ENCODE measurements at places on chromosomes 1 and 21.

DNA sequence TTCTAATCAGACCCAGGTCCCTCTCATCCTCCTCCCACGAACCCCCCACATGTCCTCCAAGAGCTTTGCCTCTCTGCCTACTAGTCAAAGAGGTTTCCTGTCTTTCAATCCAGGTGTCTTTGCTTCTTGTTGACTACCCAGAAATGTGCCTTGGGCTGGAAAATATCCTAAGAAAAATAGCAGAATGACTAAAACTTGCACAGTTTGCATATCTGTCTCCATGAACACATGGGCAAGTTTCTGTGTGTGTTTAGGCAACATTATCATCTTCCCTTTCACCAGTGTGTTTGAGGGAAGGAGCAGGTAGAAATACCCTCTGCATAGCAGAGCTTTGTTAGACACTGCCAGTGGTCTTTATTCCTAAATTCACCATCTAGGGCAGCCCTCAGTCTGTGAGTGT lies 1.5 kb downstream of the C1orf116 start:
- no peak for DNase-seq

DNA sequence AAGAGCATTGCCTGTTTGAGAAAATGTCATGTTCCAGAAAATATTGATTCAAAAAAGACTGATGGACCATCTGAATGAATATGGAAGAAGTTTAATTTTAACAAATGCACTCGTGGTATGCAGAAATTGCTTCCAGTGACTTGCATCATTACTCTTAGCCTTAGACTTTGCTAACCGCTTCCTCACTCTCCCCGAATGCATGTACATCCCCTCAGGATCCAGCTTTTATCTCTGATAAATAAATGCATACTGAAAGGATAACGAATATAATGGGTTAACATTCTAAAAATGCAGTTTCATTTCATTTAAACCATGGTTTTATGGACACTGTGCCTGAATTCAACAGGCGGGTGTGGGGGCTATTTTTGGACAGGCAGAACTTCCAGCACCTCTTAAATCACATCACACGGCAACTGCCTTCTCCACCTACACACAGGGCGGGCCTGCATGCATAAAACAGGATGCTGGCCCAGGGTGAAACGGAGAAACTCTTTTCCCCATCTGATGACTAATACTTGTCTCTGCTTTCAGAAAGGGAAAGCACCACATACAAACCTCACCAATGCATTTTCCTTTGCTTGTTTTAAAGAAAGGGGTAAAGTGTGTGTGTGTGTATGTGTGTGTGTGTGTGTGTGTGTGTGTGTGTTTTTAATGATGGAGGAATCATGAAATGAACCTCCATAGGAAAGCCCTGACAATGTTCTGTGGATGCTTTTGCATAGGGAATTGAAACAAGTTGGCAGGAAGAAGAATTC lies 48.7 kb downstream of the SPAG17 start:
- DNase-seq = no peak

DNA sequence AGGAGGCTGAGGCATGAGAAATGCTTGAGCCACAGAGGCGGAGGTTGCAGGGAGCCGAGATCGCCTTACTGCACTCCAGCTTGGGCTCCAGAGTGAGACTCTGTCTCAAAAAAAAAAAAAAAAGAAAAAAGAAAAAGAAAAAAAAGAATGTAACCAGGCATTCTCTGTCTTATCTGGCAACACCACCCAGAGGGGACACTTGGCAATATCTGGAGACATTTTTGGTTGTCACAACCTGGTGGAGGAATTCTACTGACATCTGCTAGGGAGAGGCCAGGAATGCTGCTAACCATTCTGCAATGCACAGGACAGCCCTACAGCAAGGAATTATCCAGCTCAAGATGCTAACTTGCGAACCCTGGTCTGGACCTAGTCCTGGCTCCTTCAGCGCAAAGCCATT lies 2.3 kb upstream of the CNR2 start:
- no peak for DNase-seq

DNA sequence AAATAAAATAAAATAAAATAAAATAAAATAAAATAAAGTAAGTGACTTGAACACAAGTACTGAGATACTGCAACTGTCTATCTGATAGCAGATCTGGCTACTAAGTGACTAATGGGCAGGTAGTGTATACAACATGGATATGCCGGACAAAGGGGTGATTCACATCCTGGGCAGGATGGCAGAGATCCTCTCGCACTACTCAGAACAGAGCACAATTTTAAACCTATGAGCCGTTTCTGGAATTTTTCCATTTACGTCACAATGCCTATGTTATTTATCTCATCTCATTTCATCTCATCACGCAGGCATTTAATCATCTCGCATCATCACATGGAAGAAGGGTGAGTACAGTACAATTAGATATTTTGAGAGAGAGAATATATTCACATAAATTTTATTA lies 233.3 kb upstream of the COA6 start:
- no peak for DNase-seq

DNA sequence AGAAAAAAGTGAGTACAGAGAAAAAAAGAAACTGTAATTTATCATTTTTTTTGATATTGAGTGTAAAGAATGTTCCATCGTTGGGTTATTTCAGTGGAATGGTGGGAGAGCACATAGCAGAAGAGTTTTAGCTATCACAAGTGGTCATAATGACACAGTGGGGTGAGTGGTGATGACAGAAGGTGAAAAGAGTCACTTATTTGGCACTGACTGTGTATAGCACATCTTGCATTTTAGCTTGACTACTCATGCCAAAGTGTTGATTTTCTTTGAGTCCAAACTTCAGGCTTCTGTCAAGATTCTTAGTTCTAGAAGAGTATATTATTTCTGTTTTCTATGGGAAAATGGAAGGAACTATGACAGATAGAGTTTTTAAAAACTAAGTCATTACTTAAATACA lies 261.2 kb downstream of the GRIK1 start:
- DNase-seq = no peak

GRCh38 chr1:70360321-70360720 lies 5.8 kb upstream of the ANKRD13C start:
- no peak for DNase-seq

GRCh38 chr21:26199456-26199855 lies 28.9 kb upstream of the APP start:
- DNase-seq = no peak

- DNase-seq = no peak
Observed at GRCh38 chr1:156894711-156895454, 1.4 kb downstream of the PEAR1 start.

DNA sequence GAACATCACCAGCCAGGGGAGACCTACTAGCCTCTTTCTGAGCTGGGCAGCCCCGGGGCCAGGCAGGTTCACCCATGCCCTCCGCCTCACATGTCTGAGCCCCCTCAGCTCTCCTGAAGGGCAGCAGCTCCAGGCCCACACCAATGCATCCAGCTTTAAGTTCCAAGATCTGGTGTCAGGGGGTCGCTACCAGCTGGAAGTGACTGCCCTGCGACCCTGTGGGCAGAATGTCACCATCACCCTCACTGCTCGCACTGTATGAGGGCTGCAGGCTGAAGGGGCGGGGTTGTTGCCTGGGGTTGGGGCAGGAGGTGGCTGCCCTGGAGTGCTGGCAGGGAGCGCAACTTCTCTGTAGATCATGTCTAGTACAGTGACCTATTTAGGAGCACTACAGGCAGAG lies 8.5 kb upstream of the PTPN7 start:
- no peak for DNase-seq

GRCh38 chr1:8411803-8412182 lies 93.9 kb downstream of the SLC45A1 start:
- DNase-seq = no peak

DNA sequence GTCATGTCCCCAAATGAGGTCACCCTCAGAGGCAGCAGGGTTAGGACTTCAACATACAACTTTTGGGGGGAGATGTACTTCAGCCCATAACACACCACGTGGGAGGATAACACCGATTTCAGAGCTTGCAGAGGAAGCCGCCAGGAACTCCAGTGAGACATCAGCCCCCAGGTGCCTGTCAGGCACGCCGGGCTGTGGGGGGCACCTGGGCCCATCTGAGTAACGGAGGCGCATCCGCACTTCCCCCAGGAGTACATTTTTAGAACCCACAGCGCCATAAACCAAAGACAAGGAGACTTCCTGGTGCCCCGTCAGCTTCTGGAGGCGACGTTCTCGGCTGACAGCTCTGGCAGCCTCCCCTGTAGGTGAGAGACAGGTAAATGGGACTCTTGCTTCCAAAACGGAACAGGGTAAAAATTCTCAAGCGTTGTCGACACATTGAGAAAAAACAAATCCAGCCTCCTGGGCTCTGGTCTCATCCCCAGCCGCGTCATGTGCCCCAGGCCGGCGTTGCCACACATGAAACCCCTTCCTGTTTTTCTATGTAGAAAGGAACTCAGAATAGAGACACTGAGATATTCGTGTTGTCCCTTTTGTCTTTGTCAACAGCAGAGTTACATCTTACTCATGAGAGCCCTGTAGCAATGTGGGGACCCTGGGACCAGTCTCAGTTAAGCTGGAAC lies 93.3 kb downstream of the PDE9A start:
- no peak for DNase-seq

DNA sequence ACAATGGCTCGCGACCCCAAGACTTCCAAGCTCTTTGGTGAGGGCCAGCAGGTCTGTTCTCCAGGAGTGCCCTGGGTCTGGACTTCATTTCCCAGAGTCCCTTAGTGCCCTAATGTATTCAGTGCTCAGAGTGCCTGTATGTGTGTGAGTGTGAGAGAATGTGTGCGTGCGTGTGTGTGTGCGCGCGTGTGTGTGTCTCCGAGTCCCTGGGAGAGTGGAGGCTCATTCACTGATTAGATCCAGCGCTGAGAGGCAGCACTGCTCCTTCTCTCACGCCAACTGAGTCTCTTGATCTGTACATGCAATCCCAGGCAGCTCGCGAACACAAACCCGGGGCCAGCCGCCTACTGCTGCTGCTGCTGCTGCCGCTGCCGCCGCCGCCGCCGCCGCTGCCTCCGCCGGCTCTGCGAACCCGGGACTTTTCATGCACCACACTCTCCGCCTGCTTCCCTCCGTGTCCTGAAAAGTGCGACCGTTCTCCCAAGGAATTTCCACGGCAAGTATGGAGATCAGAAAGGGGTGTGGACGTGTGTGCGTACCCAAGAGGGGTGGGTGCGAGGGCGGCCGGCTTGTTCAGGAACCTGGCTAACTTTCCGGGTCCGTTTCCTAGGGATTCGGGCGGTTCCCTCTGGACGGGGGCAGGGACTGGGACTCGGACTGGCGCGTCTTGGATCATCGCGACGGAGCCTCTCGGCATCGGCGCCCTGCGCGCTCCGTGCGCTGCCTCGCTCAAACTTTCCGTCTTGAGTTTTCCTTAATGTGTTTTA lies at the start of gene RNF220:
Gene RNF220 (plus strand): TSS at position 225 of the 767 bp plus-strand sequence.
- peak; percentile 100 for DNase-seq

DNA sequence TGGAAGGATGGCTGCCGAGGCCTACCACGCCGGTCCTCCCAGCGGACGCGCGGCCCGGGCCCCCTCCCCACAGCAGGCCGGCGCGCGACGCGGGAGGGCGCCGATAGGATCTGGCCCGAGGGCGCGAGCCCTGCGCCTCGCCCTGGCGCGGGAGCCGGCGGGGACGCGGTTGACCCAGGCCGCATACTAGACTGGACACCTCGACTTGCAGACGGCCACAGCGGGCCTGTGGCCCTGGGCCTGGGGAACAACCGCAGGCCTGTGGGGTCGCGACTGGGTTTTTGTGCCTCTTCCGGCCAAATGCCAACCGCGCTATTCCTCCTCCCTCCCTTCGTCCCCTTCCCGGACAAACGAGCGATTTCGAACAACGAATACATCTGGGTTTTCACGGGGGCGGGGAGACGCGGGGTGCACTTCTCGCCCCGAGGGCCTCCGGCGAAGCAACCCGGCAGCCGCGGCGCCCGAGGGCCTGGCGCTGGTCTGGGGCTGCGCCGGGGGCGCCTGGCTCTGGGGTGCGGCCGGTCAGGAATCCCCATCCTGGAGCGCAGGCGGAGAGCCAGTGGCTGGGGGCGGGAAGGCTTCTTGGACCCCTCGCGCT lies 2.4 kb downstream of the NHLH2 start:
- peak; percentile 72 for DNase-seq

GRCh38 chr1:94970783-94971182 lies 43.9 kb upstream of the CNN3 start:
- DNase-seq = no peak

DNA sequence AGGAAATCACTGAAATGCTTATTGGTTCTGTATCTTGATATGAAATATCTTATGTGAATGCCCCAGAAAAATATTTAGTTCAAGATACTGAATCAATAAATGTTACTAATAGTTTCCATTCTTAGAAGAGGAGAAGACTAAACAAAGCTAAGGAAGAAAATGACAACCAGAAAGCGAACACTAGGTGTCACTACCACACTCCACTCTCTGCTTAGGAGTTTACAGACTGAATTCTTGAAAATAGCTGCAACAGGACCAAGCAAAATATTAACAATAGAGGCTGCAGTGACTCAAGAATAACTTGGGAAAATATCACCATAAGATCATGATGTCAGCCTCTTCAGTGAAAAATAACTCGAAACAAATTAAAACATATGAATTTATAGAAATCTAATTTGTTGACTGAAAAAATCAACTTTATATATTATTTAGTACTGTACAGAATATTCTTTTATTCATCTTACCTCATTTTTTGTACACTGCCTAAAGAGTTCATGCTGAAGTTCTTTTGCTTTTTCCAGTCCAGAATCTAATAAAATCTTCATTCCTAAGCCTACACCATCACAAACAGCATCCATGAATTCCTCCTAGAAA lies 61.6 kb downstream of the KIF14 start:
- DNase-seq = no peak

DNA sequence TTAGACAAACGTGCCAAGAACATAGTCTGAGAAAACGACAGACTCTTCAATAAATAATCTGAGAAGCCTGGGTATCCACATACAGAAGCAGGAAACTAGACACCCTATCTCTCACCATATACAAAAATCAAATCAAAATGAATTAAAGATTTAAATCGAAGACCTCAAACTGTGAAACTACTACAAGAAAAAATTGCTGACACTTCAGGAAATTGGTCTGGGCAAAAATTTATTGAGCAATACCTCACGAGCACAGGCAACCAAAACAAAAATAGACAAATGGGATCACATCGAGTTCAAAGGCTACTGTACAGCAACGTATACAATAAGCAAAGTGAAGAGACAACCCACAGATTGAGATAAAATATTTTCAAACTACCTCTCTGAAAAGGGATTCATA lies 292.8 kb upstream of the RGS18 start:
- no peak for DNase-seq

DNA sequence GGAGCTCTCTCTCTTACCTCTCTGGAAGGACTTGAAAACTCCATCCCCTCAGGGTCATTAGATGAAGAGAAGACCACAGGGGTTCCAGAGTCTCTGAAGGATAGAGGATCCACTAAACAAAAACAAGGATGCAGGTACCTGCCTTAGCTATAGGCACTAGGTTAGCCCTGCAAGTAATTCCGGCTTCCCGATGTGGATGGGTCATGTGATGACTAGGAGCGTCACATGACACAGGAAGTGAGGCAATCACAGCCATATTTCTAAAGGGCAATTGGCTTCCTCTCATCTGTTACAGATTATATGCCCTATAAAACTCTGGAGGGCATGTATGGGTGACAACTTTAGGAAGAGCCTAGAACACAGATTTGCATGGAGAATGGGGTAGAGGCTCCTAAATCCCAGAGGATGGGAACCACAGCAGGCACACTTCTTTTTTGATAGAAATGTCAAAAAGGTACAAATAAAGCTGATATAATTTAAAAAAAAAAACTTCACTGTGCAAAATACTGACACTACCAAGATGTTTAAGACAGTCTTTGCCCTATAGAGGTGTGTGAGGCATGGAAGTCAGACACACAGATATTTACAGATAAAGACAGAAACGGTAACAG lies 14.1 kb downstream of the ENTREP3 start:
- peak; percentile 79 for DNase-seq

GRCh38 chr1:242212401-242212800 lies 213.5 kb upstream of the MAP1LC3C start:
- DNase-seq = no peak

All from NCI-H526 treated with DMSO at 0.1 percent for 48 hours (cell line).